ENCODE measurements at places on chromosomes 16 and 17. TPM values are rescaled to one million over a fixed set of nuclear protein-coding genes. Genes with fewer than 3 reads are reported as not detected.

DNA sequence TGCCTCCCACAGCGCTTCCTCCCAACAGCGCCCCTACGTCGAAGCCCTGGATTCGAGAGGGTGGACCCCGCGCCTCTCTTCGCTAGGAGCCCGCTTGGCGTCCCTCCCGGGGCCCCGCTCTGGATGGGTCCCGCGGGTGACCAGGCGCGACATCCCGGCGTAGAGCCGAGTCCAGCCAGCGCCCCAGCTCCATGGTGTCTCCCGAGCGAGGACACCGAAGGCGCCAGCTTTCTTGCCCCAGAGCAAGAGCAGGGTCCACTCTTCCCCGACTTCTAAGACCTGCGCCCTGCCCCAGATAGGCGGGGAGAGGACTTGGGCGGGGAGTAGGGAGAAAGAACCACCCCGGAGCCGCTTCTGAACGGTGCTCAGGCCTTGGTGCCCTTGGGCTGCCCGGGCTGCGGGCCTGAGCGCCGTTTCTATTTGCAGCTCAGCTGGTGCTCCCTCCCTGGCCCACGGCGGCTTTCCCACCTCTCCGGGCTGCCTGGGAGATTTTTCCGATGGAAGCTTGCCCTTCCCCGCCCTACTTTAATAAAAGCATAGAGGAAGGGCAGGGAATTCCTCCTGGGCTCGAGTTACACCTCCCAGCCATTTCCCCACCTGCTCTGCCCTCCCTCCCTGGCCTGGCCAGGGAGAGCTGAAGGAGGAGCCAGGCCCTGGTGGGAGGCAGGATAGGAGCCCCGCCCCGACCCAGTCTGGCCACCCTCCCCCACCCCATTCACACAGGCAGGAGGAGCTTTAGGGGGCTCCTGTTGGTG, 1.8 kb downstream of the MMP15 start:
- DNase-seq, result peak; percentile 56

DNA sequence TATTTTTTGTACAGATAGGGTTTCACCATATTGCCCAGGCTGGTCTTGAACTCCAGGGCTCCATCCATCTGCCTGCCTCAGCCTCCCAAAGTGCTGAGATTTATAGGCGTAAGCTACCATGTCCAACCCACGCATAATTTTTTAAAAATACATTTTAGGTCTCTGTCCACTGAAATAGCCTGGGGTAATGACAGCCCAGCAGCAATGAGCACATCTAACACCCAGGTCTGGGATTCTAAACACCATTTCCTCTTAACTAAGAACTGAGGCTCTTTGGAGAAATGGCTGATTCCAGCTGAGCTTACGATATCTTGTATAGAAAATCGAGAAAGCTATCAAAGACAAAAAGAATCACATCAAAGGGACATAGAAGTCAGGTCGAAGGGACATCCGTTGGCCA, 245.3 kb downstream of the PARN start:
- DNase-seq, result no peak

DNA sequence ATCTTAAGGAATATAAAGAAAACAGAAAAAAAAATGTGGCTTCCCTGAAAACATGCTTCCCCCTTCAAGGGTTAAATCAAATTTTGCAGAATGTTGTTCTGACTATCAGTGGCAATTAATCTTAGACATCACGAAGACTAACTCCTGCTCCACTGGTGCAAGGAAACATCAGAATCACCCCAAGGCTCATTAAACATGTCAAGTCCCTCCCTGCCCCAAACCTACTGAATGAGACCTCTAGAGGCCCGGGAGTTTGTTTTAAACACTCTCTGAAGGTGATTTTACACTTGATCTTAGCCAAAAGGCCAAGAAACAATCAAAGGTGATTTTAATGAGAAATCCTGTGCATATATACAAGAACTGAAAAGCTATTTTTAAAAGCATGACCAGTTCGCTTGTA, 18.3 kb downstream of the PSME3IP1 start:
- DNase-seq, result no peak

DNA sequence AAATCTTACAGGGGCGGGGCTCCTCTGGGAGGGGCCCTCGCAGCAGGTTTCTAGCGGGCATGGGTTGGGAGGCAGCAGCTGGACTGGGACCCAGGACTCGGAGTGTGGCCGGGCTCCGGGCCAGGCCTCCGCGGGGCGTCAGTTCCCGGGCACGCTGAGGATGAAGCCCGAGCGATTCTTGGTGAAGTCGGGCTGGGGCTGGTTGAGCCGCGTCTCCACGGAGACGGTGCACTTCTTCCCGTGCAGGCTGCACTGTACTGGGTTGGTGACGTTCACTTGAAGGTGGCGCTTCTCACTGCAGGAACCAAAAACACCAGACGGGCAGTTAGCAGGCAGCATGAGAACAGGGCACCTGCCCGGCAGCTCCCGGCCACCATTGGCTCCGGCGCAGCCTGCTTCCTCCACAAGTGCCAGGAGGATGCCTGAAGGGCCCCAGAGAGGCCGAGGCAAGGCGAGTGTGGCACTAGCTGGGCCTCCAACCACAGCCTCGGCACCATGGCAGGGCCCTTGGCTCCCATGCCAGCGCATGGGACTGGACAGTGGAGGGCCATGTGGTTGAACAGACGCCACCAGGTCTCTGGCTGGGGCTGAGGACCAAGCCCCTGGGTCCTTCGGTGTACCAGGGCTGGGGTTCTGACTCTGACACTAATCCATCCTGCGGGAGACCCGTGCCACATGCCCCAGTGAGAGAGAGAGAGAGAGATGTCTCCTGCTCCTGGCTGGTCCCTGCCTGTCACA, 8.0 kb downstream of the CDK5R1 start:
- no peak for DNase-seq

GRCh38 chr17:44905006-44906000, 6.1 kb upstream of the EFTUD2 start:
- DNase-seq, result no peak

DNA sequence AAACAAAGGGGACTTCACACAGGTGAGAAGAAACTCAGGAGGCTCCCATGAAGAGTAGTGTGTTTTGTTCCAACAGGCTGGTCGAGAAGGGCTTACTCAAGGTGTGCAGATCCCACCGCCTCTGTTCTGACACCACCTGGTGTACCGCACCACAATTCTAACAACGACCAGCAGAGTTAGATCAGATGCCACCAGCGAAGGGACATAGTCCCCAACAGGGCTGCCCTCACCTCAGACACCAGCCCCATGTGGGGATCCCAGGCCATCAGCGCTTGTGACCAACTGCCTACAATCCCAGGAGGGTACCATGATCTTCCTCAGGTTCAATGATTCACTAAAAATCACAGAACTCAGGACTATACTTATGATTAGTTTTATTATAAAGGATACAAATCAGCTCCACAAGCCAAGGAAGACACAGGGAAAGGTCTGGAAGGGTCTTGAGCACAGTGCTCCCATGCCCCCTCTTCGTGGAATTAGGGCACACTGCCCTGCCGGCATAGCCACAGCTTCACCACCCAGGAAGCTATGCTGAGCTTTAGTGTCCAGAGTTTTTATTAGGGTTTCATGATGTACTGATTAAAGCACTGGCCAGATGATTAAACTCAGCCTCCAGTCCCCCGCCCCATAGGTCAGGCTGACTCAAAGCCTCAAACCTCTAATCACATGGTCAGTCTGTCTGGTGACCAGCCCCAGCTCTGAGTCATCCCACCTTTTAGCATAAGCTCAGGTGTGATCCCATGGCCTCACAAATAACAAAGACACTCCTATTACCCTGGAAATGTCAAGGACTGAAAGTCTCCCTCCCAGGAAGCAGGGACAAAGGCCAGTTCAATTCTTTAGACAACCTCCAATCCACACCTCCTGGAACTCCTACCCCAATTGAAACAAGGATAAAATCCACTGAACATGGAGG, 26.0 kb downstream of the TRIM25 start:
- DNase-seq, result peak; percentile 12

DNA sequence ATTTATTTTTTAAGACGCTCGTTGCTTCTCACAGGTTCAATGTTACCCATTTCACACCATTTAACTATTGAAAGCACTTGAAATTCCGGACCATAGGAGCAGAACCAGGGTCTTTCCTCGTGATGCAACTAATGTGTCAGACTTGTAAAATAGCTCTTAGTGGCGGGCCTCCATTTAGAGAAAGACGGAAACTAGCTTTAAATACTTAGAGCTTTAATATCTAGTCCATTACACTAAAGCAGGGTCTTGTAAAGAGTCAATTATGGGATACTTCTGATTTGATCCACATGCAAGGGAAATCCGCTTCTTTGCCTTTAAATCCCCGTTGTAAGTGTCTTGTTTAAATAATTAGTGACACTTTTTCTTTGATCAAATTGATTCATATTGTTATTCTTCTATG, 56.6 kb downstream of the NACA2 start:
- no peak for DNase-seq

HIC1 gene
- polyA plus RNA-seq, result 1.4 TPM

ABAT gene
- 0.20 TPM for polyA plus RNA-seq
